ENCODE measurements at places on chromosomes 5 and 9.

GRCh38 chr5:28958581-28958980 is 1920.2 kb upstream of the CDH9 start:
- no peak for DNase-seq

GRCh38 chr9:130287736-130288135 is 22.2 kb downstream of the HMCN2 start:
- DNase-seq: no peak

- no peak for DNase-seq
These were observed 48.0 kb downstream of the PTCH1 start for GRCh38 chr9:95468791-95469190.

- DNase-seq: no peak
These were observed 15.7 kb downstream of the TMEM8B start for GRCh38 chr9:35844628-35845270.
